ENCODE measurements at places on chromosomes 4 and X.
A peak's percentile ranks its signal among the peaks of the same experiment; 100 is the strongest.

- no peak for DNase-seq
Measured at GRCh38 chr4:25797136-25797535, 65.7 kb downstream of the SEL1L3 start.

GRCh38 chr4:153131596-153131995, 72.6 kb upstream of the TRIM2 start:
- no peak for DNase-seq

GRCh38 chr4:74675673-74676279, 118.5 kb downstream of the BTC start:
- peak; percentile 6 for DNase-seq

DNA sequence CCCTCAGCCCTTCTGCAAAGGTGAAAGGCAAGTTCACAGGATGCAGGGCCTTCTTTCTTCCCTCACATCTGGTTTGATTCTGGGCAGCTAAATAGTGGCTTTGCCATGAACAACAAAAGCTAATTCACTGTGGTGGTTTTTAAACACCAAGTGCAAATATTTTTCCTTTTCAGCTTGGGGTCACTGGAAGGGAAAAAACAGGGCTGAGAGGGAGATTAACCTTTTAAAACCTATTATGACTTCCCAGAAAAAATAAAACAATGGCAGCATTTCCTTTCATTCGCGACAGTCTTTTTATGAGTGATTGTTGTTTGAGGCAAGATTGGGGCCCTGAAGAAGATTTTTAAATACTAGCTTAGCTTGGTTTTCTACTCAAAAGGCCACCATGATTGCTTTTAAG, 103.7 kb upstream of the SCML1 start:
- no peak for DNase-seq

- no peak for DNase-seq
Measured at GRCh38 chrX:46770817-46771163, 11.9 kb upstream of the SLC9A7 start.

GRCh38 chrX:39309018-39309635, 507.9 kb downstream of the MID1IP1 start:
- DNase-seq, result no peak

DNA sequence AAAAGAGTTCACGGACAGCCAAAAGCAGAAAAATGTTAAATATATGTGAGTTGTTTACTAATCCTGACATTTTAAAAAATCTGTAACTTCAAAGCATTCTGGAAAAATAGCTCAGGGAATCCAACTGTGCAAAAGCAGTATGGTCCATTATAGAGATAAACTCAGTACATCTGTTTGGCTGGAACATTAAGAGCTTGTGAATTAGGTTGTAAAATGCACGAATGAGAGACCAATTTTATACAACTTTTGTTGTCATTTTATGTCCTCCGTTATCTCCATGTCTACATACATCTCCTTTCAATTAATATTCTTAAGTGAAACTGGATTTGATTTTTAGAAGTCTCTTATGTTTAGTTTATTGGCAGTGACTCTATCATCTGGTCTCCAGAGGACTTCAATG, 367.0 kb upstream of the ATOH1 start:
- no peak for DNase-seq

DNA sequence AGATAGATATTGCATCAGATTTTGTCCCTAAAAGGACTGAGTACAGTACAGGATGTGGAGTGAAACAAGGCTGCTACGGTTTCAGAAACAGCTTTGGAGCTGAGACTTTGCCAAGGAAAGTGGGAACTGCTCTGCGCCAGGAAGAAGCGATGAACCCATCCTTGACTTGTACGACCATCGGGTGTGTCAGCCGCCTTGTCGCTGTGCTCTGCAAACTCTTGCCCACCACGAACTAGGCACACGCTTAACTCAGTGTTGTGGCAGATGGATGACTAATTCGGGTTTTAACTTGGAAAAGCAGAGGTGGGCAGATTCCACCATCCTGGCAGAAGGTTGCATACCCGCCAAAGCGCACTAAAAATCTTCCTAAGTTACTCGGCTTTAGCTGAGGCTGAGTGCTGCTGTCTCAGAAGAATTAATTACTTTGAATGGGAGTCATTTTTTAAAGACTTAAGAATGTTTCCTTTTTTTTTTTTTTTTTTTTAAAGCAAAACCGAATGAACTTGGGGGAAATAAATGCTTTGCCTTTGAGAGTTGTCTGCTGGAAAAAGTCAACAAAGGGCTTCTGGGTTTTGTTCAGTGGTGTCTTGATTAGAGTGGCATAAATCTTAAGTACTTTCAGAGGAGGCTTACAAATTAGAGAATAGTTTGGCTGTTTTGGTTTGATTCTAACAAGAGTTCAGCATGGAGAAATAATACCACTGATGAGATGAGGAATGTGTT, 69.5 kb downstream of the SHROOM2 start:
- no peak for DNase-seq

GRCh38 chr4:143099693-143100092, 85.0 kb upstream of the USP38 start:
- DNase-seq, result no peak

- DNase-seq, result no peak
Measured at GRCh38 chr4:13528821-13529127, 15.5 kb downstream of the NKX3-2 start.

DNA sequence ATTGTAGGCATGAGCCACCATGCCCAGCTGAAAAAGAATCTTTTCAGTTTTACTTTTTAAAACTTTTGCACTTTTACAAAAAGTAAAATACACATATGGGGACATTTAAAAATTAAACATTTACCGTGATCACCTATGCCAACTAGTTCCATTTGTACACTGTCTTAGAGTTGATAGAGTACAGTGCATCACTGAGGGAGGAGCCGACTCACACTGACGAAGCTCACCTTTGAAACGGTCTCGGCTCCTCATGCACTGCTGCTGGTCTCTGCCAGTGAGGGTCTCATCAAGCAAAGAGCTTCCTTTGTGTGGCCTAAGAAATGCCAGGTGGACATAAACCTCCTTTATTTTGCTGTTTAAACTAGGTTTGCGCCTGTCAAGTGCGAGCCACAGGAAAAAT, 50.0 kb downstream of the GRK4 start:
- DNase-seq, result no peak

DNA sequence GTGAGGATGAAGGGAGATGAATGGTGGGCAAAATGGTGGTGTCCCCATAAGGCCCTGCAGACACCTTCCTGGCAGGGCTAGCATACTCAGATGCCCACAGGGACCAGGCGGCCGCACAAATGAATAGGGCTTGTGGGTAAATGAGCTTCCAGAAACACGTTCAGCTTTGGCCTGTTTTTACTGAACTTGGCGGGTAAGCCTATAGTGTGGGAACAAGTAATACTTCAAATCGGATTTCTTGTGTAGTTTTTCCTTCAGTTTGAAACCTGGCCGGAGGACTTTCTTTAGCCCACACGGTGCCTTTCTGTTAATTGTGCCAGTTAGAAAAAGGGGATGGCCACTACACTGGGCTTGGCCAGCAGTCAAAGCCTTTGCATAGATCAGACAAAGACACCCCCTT, 22.8 kb downstream of the SMS start:
- DNase-seq, result no peak

GRCh38 chr4:186723292-186724057, at the start of gene FAT1:
Gene FAT1, minus strand, starts transcription at chr4:186723856. Its CDS starts 14,029 bp downstream, at chr4:186709827.
- peak; percentile 9 for DNase-seq

GRCh38 chr4:153937289-153937688, 148.4 kb upstream of the SFRP2 start:
- DNase-seq, result no peak

- DNase-seq, result no peak
Measured at GRCh38 chr4:25092139-25092538, 61.4 kb upstream of the LGI2 start.

- no peak for DNase-seq
Measured at GRCh38 chr4:107519053-107519452, 201.0 kb downstream of the PAPSS1 start.

- no peak for DNase-seq
Measured at GRCh38 chr4:98092833-98093439, 50.3 kb downstream of the STPG2 start.

DNA sequence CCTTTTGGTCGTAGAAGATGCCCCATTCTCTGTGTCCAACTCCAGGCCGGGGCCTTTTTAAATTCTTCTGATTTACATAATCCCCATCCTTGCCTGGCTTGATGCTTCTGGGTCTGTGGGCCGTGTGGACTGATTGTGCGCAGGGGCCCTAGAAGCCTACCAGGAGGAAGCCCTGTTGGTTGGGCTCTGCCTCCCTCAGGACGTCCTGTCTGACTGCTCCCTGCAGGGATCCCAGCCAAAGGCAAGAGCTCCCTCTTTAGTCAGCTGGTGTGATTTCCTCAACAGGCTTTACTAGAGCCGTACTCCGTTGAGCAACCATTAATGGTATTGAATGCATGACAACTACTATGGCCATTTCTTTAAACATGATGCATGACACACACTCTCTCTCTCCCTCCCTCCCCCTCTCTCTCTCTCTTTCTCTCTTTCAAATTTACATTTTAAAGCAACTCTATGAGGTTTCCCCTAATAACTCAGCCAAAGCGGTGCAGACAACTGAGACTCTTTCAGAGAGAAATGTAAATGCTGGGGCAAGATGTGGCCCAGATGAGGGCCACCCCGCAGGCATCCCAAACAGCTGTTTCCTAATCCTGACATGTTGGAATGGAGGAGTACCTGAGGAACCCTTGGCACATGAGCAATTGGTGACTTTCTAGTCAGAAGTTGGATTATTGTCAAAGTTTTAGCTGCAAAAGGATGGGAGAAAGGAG, 117.3 kb downstream of the DRD5 start:
- no peak for DNase-seq

DNA sequence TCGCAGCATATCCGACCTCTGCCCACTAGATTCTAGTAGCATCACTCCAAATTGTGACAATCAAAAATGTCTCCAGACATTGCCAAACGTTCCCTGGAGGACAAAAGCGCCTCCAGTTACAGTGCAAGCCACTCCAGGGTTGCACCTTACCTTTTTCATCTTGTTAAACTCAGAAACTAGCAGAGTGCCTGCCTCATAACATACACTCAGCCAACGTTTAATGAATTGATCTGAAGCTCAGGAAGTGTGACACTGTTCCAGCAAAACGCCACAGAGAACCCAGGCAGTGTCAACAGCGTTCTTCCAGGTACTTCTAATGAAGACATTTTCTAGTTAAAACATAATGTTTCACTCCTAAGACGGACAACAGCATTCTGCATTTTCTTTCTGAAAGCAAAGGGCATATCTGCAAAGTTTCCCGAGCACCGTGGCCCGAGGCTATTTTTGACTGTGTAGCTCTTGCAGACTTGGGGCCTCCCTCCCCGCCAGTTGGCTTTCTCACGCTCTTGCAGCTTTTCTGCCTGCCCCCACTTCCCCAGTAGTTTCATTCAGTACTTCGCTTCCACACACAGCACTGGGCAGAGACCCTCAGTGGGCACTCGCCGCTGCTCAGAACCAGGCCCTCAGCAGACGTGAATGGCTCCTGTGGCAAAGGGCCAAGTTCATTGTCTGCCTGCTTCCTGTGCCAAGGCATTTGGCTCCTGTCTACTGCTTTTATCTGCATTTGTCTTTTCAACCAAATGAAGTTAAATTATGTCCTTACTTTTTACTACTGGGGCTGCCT, 133.4 kb upstream of the TTC29 start:
- DNase-seq, result no peak

DNA sequence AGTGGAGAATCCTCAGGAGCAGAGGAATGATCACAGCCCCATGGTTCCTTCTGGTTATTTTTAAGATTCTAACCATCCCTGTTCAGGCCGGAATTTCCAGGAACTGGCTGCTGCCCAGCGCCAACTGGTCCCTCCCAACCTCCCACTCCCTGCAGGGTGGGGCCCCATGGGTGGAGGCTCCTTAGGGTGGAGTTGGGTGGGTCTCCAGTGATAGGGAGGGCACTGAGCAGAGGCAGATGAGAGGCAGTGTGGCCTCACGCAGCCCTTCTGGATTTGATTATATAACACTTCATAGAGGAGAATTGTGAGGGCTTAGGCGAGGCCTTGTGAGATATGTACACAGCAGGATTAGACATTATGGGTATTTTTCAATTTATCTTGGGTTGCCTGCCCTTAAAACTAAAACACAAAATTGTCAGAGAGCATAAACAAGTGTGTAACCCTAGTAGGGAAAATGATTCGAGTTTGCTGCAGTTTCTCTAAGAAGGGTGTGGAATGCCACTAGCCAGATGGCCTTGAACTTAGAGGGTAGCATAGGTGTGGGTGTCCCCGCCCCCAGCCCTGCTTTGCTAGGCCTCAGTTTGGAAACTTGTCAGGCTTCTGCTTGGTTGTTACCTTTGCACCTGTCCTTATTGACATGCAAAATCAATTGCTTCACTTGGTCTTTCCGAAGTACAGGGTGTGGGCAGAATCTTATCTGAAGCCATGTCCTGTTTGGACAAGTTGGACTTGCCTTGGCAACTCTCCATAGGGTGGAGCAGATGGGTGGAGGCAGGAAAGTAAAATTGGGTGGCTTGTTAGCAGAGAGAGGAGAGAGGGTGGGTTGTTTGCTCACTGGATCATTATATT, 9.4 kb downstream of the KLF3 start:
- no peak for DNase-seq

DNA sequence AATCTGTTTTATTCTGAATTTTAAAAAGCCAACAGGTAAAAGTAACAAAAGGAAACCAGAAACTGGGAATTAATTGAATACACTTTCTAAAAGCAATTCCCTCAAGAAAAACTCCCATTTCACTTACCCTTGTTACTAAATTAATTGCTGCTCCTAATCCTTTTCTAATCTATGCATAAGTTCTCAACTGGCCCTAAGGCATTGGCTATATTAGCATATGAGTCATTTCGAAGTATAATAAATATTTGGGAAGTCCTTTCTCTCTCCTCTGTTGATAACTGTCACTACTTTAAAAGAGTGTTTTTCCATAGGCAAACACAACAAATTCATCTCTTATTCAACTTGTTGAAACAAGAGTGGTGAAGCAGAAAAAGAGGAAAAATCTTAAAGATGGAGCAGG, 486.5 kb upstream of the HTR2C start:
- no peak for DNase-seq

DNA sequence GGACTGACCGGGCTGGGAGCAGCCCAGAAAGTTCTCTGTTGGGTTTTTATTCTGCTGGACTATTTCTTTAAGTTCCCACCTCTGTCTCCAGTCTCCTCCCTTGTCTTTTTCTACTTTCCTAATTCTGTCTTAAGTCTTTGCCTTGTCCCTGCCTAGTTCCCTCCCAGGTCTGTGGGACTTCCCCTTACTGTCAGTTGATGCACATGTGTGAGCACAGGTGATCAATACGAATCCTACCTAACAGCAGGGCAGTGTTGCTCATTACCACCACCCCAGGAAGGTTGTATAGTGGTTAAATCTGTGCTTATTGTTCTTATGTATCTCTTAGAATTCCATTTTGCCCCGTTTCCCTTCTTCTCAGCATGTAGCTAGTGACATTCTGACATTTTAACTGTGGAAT, 62.1 kb downstream of the GALNTL6 start:
- DNase-seq, result no peak

DNA sequence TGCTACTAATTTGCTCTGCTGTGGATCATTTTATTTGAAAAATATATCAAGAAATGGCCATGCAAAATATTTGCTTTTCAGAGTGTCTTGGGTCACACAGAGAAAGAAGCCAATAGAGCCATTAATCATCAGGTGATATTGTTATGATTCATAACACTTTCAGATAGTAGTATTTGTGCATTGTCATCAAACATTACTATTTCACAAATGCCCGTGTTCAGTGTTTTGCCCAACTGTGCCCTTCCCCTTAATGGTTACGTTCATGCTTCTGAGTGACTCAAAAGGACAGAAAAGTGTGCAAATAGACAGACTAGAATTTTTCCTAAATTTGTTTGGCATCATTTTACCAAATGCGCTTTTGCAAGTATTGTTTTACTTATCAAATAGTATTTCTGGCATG, 46.5 kb downstream of the PHOX2B start:
- DNase-seq, result no peak

GRCh38 chrX:136146614-136147314, 569 bp upstream of the FHL1 start:
- DNase-seq, result no peak

GRCh38 chr4:184448821-184449220, 25.5 kb downstream of the IRF2 start:
- DNase-seq, result peak; percentile 54

Data from GM19239 (cell line).